M059J (cell line): ENCODE measurements at places on chromosomes 6 and 20. TPM values are rescaled to one million over a fixed set of nuclear protein-coding genes. Genes with fewer than 3 reads are reported as not detected.

DNA sequence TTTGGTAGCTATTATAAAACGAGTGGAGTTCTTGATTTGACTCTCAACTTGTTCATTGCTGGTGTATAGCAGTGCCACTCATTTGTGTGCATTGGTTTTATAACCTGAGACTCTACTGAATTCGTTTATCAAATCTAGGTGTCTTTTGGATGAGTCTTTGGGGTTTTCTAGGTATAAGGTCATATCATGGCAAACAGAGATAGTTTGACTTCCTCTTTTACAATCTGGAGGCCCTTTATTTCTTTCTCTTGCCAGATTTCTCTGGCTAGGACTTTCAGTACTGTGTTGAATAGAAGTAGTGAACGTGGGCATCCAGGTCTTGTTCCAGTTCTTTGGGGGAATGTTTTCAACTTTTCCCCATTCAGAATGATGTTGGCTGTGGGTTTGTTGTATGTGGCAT is 38.8 kb downstream of the SUMO4 start:
- no peak for DNase-seq

DNA sequence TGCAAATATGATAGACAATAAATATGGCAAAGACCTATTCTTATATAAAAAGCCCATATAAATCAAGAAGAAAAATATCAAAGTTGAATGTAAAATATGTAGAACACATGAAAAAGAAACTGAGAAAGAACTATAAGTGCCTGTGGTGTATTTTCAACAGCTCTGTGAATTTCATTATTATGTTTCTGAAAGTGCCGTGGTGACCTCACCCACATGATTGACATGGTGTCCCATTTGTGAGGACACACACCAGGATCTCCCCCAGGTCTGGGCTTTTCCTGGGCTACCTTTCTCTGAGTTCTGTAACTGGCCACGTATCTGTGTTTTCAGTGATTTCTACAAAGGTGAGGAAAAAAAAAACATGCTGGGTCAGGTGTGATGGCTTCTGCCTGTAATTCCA is 86.7 kb downstream of the BMP6 start:
- DNase-seq, result no peak

DNA sequence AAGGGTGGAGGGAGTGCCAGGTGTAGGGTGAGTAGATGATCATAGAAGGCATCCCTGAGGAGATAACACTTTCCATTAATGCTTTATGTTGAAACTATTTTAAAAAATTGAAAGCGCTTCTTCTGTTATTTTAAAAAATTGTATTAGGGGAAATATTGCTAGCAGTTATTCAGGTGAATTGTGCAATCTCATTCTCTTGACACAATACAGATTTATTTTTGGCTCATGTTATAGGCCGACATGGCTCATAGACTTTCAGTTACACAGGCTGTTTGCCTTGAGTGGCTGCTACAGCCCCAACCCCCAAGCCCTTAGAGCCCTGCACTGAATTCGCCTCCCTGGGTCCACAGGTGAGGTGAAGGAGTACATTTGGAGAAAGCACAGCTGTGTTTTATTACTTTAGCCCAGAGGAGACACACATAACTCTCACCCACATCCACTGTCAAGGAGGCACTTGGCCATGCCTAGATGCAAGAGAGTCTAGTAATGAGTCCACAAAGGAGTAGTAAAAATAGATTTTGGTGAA is 228.2 kb downstream of the RFPL4B start:
- no peak for DNase-seq

DNA sequence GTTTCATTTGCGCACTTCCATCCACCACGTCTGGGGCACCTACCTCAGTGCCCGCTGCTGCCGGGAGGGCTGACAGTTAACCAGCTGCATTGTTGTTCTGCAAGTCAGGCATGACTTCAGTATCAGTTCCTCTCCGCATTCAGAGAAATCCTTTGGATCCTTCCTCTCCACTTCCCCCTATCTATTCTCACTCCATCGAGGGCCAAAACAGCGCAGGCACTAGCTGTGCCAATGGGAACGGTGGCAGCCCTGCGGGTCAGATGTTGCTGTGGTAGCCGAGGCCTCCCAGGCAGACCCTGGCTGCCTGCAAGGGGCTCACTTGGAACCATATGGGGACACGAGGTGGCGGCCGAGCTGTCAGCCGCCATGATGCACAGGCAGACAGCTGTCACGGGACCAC is 64.2 kb upstream of the INSM1 start:
- no peak for DNase-seq

DNA sequence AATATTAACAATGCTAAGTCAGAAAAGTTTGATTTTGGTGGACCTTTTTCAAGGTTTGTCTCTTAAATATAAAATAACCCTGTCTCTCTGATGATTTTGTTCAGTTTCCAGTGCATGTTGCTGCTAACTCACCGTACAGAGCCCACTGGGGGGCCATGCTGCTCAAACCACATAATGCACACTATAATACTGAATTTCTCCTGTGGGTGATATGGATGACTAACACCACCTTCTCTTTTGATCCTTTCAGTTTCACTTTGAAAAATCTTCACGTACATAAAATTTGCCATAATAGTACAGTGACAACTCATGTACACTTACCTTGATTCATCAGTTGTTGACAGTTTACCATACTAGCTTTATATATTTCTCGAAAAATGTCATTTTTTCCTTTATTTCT is 506.6 kb upstream of the MAN1A1 start:
- no peak for DNase-seq

GRCh38 chr6:125188594-125189203 is 35.1 kb downstream of the TPD52L1 start:
- DNase-seq, result peak; percentile 49

DNA sequence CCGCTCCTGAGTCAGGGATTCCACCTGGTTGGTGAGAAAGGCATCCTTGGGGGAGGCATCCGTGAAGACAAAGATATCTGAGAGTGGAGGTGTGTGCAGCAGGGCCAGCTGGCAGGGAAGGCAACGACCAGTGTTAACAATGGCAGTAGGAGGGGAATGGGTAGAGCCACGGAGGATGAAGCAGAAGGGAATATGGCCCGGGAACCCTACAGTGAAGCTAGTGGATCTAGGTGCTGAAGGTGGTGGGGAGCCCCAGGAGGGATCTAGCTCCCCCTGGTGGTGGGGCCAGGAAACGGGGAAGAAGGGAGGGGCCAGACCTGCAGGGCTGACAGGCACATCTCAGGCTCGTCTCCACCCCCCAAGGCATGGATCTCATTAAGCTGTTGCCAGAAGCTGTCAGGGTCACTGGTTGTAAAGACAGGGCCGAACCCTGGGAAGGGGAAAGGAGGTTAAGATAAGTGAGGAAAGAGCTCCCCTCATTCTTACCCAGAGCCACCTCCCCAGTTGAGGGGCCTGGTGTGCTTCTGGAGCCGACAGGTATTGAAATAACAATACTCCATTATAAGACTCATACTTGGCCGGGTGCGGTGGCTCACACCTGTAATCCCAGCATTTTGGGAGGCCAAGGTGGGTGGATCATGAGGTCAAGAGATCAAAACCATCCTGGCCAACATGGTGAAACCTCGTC is 7.3 kb downstream of the VWA7 start:
- peak; percentile 70 for DNase-seq

DNA sequence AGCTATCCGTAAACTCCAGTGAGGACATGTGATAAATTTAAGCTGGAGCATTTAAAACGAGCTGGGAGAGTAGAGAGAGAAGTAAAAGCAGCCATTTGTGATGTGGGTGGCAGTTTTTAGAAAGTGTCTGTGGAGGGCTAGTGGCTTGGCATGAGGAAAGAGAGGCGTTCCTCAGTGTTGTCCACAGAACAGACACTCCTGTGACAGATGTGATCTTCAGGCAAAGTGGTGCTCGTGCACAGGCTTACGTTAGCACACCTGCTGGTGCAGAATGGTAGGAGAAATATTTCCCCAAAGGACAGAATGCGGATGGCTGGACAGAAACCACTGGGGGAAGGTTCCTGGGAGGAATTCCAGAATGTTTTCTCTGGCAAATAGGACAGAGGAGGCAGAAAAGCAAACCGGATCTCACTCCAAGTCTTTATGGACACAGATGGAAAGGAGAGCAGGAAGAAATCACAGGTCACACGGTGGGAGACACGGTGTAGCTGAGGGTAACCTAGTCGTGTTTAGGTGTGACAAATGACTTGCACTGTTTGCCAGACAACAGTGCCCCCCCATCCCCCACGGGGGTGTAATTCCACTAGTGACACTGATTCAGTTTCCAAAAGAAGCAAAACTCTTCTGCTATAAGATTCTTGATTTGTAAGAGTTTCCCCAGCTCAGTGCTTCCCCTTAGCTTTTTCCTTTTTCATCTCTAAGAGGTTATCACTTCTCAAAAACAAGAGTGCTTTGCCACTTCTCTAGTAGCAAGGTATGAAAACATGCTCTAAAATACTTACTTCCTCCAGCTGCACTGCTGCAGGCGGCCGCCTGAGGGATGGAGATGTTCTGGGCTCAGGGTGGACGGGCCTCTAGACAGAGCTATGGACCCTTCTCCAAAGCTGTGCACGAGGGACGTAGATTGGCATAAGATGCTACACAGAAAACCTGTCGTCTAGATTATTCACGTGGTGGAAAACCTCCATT is 293.2 kb downstream of the QKI start:
- DNase-seq, result no peak

GRCh38 chr6:114068116-114068515 is 97.2 kb upstream of the HDAC2 start:
- DNase-seq, result no peak

DNA sequence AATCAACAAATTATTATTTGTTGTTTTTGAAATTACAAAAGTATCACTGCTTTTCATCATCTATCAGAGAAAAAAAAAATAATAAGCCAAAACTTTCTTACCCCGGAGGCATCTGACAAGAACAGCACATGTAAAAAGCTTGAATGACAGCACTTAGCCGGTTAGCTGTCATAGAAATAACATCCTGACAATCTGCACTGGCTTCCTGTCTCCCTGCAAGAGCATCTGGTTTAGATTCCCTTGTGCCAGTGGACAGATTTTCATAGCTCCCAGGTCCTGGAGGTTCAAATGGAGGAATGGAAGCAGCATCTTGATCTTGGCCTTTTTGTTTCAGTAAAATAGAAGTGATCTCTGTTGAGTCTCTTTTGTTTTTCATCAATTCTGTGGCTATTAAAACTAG is 74.8 kb downstream of the HACE1 start:
- peak; percentile 9 for DNase-seq

DNA sequence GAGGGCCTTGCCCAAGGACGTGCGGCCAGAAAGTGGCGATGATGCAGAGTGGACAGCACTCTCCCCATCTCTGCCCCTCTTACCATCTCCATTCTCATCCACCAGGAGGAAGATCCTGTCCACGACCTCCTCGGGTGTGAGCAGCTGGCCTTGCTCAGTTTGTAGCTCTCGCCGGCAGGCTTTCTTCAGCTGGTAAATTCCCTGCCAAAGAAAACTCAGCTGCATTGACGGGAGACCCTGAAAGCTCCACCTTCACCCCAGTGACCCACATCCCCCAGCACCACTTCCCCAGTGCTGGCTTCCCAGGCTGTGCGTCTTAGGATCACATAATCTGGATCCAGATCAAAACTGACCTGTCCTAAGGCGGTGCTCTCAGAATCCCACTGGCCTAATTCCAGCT is 9.2 kb downstream of the GUCA1B start:
- DNase-seq, result no peak

GRCh38 chr6:163775313-163775712 is 360.8 kb downstream of the QKI start:
- DNase-seq, result no peak

- no peak for DNase-seq
These were observed 61.8 kb downstream of the NFATC2 start for GRCh38 chr20:51480507-51481270.

GRCh38 chr6:9593554-9593953 is 821.3 kb downstream of the TFAP2A start:
- DNase-seq, result peak; percentile 49

DNA sequence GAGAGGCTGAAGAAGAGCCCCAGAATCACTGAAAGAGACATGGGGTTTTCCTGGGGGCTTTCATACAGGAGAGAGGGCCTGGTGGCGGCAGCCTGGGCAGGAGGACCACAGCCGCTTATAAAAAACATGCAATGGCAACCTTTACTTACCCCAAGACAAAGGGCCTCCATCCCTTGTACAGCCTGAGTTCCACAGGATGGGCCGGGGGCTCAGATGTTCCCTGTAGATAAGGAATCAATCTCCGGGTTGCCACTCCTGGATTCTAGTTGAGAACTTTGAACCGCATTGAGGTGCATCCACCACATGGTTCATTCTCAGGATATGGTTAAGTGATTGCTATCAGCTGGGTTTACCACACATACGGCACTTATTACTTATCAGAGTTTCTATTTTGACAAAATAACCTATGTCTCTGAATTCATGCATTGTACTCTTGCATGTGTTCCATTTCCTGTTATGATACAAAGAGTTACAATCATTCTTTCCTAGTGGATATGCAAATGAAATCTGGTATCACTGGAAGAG is 677.6 kb downstream of the KIF16B start:
- DNase-seq, result no peak

DNA sequence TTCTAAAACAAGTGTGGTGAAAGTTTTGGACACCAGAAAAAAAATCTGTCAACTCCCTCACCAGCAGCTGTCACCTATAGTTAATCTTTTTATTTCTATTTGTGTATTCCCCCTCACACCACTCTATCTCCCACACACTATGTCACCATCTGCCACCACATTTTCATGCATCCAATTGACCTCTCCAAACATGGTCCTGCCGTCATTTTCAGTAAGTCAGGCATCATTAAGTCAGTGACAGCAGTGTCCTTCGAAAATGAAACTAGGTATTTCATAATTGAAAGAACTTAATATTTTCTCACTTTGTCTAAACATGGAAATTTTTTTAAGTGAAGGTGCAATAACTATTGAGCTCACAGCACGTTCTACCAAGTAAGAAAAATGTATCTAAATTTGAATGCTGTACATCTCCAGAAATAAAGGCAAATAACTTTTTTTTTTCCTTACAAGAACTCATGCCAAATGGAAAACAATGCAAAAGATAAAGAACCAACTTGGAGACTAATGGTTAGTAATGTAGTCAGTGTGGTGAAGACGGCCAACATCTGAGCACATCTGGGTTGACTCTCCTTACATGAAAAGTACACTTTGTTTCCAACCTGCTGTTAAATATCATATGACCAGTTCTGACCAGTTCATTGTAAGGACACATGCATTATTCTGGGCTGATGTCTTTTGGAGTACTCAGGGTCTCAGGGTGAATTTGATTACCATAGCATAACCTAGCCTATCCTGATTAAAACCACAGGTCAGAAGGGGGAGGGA is 623.3 kb upstream of the MANEA start:
- DNase-seq, result no peak

GRCh38 chr6:135073756-135074393 is 19.3 kb upstream of the HBS1L start:
- DNase-seq, result no peak

GRCh38 chr6:29504961-29505360 is 17.2 kb upstream of the MAS1L start:
- peak; percentile 18 for DNase-seq

GRCh38 chr6:168196385-168196860 is 117.4 kb upstream of the FRMD1 start:
- DNase-seq, result no peak

Gene SAPCD1
- 1.7 TPM in 1 of 2 replicates, not detected in the other for total RNA-seq

Gene BMP6
- not detected in 2 replicates for total RNA-seq

Gene RBM24
- total RNA-seq, result 24.1 and 27.9 TPM in 2 replicates

Gene MYCT1
- 0.32 and 0.37 TPM in 2 replicates for total RNA-seq

Gene GRM1
- 0.02 TPM in 2 replicates for total RNA-seq

Gene FNDC1
- not detected in 2 replicates for total RNA-seq

Gene LEMD2
- total RNA-seq, result 48.2 and 69.2 TPM in 2 replicates

Gene NRSN1
- total RNA-seq, result not detected in 2 replicates

Gene MYT1
- not detected in 2 replicates for total RNA-seq
